Spinal cord (tissue), 10 donors: ENCODE measurements at places on chromosomes 7 and 10. TPM values are rescaled to one million over a fixed set of nuclear protein-coding genes. Genes with fewer than 3 reads are reported as not detected.

- no peak for DNase-seq
These were observed 25.4 kb upstream of the ELN start for GRCh38 chr7:74002474-74003017.

Gene LBX1
- 1.9 TPM for total RNA-seq

GRCh38 chr7:43869867-43870240 lies 537 bp upstream of the MRPS24 start:
- DNase-seq: no peak

DNA sequence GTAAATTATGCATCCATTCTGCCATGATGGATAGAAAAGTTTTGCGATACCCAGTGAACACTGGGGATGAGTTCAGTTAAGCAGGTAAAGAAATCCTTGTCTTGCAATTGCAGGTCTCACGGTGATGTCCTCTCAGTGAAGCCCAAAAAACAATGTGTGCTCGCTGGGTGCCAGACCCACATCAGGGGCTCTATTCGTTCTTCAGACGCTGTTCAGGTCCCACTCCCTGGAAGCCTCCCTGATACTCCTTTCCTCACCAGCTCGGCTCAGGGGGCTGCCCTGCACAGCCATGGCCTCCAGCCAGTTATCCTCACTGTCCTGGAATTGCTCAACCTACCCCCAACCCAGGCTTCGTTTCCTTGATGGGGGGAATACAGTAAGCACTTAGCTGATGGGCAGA lies 323.5 kb downstream of the ADARB2 start:
- DNase-seq: no peak

Gene STEAP4
- 0.28 TPM for total RNA-seq

- no peak for DNase-seq
These were observed 480.9 kb downstream of the ETV1 start for GRCh38 chr7:13508586-13508985.

Gene KCND2
- 74.5 TPM for total RNA-seq

DNA sequence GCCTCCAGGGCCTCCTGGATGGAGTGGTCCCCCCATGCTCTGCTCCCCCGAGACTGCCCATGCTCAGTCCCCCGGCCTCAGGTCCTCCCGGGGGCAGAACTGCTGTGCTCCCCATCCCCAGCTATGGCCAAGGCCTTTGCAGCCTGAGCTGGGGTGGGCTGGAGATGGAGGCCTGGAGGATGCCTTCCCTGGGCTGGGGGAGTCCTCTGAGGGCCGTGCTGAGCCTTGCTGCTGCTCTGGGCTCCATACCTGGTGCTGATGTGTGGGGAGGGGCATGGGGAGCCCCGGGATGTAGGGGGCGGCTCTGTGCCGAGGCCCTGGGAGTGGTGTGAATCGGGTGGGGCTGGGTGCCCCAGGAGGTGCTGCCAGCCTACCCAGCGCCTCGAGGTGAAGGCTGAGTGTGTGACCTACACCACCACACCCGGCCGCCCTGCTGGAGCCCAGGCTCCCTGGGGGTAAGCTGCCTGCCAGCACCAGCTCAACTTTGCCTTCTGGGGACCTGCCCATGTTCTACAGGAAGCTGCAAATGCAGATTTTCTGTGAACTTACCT lies 109.5 kb downstream of the UNCX start:
- DNase-seq: no peak

- no peak for DNase-seq
These were observed 447.1 kb downstream of the MDFIC start for GRCh38 chr7:115368998-115369397.

DNA sequence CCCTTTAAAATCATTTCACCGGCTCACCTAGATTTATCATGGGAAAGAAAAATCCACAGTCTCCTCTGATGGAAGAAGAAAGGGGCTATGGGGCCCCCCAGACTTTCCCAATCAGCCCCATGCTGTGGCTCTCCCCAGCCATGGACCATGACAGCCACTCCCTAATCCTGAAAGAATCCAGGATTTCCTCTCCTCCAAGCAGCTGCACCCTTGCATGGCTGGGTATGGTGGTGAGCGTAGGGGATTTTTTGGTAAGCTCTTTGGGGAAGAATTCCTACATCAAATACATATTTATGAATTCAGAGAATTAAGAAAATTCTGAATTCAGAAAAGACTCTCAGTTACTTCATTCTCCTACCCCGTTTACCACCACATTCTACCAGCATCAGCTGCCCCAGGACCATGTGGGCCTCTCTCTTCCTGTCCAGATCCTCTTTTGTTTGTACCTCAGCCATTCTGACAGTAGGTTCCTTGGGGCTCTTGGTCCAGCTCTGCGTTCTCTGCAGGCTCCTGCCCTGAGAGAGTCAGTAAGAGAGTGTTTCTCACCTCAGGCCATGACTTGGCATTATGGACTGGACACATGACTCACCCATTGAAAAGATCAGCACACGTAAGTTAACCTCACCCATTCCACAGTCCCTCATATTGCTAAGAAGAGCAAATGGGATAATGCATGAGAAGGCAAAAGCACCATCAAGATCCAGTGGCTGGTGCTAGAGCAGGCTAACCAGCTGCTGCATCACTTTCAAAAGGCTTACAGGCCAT lies 337.8 kb downstream of the ELMO1 start:
- no peak for DNase-seq

Gene SPDYE11
- total RNA-seq: 0.06 TPM

DNA sequence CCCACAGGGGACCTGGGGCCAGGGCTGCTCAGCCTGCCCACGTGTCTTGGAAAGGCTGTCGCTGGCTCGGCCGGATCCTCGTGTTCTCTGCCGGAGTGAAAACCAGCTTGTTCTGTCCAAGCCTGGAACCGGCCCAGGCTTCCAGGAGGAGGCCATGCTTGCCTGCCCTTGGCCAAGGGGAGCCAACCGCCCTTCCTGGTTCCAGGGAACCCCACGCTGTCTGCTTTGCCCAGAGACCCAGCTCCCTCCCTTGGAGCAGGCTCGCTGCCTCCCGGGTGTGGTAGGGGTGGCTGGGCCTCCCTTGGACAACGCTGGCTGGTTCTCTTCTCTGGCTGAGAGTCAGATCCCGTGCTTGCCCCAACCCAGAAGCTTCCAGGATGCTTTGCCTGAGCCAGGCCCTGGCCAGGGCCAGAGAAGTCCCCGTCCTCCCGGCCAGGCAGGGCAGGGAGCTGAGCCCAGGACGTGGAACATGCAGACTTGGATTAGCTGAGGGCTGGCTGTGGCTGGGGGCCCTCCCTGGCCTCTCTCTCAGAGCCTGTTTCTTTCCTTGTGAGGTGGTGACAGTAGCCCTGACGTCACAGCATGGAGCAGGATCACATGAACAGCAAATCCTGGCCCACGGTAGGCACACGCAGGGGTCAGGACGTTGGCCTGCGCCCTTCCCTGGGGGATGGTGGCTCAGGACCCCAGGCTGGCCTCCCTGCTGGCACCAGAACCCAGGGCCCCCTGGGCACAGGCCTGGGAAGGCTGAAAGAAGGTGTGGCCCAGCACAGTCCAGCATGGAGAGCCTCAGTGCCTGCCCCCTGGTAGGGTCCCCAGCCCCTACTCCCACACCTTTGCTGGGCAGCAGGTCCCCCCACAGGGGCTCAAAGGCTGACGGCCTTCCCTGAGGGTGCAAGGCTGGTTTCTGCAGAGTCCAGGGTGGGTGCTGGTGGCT lies 67.5 kb downstream of the PWWP2B start:
- DNase-seq: peak; percentile 73

DNA sequence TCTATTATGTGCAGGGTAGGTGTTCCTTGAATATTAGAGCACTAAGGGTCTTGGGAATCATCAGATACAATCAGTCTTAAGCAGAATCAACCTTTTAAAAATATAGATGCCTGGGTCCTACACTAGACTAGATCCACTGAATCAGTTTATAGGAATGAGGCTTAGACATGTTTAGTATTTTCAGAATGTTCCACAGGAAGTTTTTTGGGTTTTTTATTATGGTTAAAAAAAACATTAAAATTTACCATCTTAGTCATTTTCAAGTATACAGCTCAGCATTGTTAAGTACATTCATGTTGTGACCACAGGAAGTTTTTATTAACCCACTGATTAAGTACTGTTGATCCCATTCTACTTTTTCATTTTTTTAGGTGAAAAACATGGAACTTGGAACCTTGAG lies 135.7 kb downstream of the LCOR start:
- DNase-seq: no peak

Gene FXYD4
- not detected for total RNA-seq

DNA sequence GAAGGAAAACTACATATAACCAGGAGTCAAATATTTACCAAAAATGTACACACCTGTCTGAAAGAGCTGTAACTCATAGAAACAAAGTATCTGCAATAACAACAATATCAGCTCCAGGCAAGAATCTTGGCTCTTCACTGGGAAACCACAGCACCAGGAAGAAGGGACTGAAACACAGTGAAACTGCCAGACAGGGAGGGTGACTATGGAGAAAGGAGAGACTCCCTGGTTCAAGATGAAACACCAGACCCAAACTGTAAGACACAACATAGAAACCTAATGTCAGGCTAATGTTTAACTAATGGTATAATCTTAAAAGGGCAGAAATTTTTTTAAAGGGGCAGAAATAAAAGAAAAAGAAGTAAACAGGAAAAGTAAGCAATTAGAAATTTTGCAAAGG lies 11.5 kb upstream of the TAS2R39 start:
- DNase-seq: no peak

Gene HPSE2
- 0.89 TPM for total RNA-seq

DNA sequence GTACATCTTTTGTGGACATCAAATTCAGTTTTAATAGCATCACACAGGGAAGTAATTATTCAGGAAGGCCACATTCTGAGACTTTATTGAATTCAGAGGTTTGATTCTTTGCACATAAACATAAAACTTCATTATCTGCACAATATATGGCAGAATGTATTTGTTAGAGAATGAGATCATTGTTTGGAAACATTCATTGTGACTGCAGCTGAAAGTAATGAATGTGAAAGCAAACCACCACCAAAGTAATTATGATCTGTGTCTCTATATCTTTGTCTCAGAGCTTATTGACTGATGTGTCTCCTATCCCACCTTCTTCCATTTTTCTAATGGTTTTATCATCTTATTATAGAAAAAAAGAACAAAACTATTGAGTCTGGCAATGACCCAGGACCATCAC lies 340.9 kb upstream of the PCDH15 start:
- DNase-seq: no peak

- peak; percentile 74 for DNase-seq
These were observed 33.8 kb upstream of the ZFAND2A start for GRCh38 chr7:1193593-1194424.

GRCh38 chr7:38317515-38317914 lies 44.1 kb upstream of the TARP start:
- DNase-seq: no peak

- no peak for DNase-seq
These were observed 438.8 kb downstream of the HTR7 start for GRCh38 chr10:90418869-90419652.

GRCh38 chr7:67595431-67596180 lies 599.0 kb downstream of the TYW1 start:
- DNase-seq: no peak

- no peak for DNase-seq
These were observed 13.0 kb downstream of the NRP1 start for GRCh38 chr10:33321516-33321915.

Gene SPACDR
- 2.1 TPM for total RNA-seq
